ENCODE measurements at places on chromosomes 11 and 22. TPM values are rescaled to one million over a fixed set of nuclear protein-coding genes. Genes with fewer than 3 reads are reported as not detected.

Gene RAG2
- not detected for total RNA-seq

Gene MMP1
- not detected for total RNA-seq

Gene CARD16
- total RNA-seq: 2.7 TPM

Gene MOGAT2
- 0.13 TPM for total RNA-seq

Gene MAJIN
- not detected for total RNA-seq

Gene ARHGAP8
- total RNA-seq: 1.0 TPM

Gene TNNT3
- not detected for total RNA-seq

Gene GRAP2
- total RNA-seq: 26.4 TPM

Gene WNT7B
- total RNA-seq: 0.05 TPM

Gene PNPLA3
- 0.30 TPM for total RNA-seq

Data from activated T-cell treated with anti-CD3 and anti-CD28 coated beads, Interleukin-2, amount 50 U/mL, for 4 hours (primary cell).